ENCODE measurements at places on chromosomes 6 and 20.

- no peak for DNase-seq
Observed at GRCh38 chr6:7786214-7786661, 60.3 kb downstream of the BMP6 start.

GRCh38 chr6:53056273-53056672 lies 8.9 kb upstream of the FBXO9 start:
- DNase-seq, result no peak

- DNase-seq, result no peak
Observed at GRCh38 chr6:69138893-69139494, 503.9 kb downstream of the ADGRB3 start.

- DNase-seq, result no peak
Observed at GRCh38 chr6:115634887-115635286, 425.8 kb downstream of the FRK start.

DNA sequence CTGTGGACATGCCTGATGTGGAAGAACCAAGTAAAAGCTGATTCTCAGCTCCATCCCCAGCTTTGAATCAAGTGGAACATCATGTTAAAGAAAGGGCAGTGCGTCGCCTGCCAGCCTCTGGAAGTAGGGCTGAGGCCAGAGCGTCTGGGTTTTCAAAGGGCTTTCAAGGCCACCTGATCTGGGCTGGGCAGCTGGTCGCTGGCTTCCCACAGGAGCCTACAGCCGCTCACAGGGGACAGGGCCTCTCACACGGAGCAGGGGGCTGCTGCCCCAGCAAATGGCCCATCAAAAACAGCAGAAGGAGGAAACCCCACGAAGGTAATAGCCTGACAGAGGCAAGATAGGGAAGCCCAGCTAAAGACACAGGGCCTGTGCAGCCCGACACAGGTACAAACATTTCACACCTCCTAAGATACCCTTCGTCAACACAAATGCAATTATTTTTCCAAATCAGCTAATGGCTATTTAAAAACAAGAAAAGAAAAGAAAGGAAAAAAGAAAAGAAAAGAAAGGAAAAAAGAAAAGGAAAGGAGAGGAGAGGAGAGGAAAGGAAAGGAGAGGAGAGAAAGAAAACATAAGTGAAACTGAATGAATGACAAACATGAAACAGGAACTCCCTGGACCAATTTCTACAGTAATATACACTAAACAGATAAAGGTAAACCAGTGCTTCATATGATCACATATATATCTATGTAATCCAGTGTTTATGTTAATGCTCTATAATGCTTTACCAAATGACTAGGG lies 24.8 kb downstream of the RRBP1 start:
- no peak for DNase-seq

DNA sequence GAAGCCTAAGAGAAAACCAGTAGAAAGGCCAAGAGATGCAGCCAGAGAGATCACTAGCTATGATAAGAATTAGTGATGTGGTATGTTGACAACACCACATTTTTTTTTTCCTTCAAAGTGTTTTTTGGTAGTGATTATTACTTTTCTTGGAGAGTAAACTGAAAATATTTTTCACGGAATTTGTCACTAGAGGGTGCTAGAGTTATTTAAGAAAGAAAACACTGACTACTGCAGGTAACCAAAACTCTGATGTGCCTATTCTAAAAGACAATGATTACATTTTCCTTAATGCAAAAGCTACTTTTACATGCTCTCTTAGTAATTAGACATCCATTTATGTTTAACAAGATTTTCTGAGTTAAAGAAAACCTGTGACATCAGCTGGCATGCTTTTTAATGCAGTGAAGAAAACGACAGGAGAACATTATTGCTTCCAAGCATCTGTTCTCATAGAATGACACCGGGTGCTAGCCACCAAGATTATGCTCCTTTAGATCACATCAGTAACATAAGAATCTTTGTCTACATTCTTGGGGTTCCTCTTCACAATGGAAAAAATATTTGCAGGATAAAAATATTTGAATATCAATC lies 28.8 kb downstream of the RWDD2A start:
- peak; percentile 18 for DNase-seq

DNA sequence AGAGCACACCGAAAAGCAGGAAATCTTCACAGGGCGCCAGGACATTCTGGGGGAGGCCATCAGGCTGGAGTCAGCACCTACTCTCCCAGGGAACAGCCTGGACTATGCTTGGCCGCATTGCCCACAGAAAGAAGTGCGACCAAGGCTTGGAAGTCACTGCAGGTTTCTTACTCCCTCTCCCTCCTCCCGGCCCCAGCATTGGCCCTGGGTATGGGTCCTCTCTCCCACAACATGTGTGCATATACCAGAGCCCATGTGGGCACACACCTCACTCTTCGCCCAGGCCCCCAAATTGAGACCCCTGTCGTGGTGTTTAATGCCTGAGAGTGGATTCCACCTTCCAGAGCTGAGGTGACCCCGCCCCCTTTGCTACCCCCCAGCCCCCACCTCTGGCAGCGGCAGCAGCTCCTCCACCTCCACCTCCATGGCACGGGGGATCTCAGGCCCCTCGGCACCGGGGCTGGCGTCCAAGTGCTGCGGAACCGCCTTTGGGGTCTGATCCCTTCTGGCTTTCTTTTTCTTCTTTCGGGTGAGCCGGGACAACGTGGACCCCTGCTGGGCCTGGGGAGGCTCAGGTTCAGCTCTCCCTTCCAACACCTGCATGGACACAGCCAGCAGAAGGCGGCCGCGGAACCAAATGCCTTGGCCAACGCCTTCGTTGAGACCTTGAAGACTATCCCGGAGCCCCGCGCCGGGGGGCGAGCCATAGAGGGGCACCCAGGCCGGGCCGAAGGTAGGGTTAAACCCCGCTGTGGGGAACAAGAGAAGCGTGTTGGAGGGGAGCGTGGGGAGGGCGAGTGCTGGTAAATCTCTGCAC lies 15.2 kb upstream of the SPAG4 start:
- no peak for DNase-seq

GRCh38 chr20:25058051-25058846 lies at the start of gene ACSS1:
Gene ACSS1 (minus strand): TSS chr20:25058139. CDS start chr20:25058102, 37 bp downstream.
- DNase-seq, result no peak

- DNase-seq, result no peak
Observed at GRCh38 chr6:31332637-31333602, 24.1 kb downstream of the HLA-B start.

DNA sequence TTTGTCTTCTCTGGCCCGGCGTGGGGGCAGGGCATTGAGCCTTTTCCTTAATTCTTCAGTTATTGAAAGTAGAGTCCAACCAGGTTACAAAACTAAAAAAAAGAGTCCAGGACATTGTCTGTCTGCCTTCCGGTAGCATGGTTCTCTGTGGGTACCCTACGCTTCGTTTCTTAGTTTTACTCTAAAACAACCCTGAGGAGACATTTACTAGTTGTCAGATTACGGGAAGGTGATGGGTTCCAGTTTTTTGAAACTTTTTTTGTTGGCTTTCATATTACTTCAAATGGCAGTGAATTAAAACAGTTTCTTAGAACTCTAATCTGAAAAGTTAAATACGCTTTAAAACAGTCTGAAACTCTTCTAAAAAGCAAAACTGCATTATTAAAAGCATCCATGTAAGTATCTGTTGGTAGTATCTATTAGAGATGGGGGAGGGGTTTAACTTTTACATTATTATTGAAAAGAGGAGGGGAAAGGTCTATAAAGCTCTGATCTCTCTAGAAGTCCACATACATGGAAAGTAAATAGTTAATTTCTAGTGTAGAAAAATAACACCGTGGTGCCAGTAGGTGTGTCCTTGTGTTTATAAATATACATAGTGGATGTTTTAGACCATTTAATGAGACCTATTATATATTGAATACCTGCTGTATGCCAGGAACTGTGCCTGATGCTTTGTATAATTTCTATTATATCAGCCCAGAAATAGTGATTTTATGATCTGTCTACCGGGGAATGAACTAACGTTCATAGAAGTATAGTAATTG lies 2.2 kb downstream of the BICRAL start:
- no peak for DNase-seq

DNA sequence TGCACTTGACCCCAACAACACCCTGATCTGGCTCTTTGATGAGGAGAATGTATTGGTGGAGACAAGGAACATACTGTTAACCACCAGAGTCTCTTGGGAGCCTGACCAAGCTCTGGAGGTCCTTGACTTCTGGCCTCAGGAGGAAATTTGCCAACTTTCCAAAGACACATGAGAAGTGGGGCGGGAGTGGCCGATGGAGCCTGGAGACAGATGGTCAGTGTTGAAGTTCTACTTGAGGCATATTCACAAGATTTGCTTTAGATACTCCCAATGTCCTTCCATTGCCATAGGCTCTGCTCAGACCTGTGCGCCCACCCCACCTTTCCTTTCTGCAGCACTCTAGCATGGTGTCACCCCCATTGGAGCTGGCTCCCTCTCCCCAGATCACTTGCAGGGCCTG lies 241.0 kb downstream of the SLC24A3 start:
- DNase-seq, result no peak

- no peak for DNase-seq
Observed at GRCh38 chr6:30510419-30511168, 21.3 kb downstream of the HLA-E start.

- no peak for DNase-seq
Observed at GRCh38 chr6:89828988-89829471, 650 bp upstream of the CASP8AP2 start.

- no peak for DNase-seq
Observed at GRCh38 chr6:38843798-38844197, 128.7 kb downstream of the DNAH8 start.

GRCh38 chr20:46142124-46142523 lies 24.0 kb downstream of the CD40 start:
- DNase-seq, result no peak

DNA sequence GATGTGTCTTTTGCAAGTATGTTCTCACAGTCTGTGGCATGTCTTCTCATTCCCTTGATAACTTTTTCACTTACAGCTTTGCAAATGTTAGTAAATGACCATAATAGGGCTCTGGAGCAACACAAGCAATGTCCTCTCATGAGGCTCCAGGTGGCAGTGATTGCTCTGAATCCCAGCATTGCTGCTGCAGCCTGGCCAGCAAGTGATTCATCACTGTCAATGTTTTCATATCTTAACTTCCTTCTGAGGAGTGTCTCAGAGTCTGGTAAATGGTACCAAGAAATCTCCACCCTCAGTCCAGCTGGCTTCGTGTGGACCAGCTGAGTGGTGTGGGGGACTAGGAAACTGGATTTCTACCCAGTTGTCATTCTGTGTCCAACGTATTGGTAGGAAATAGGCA lies 139.6 kb downstream of the MYLK4 start:
- DNase-seq, result no peak

DNA sequence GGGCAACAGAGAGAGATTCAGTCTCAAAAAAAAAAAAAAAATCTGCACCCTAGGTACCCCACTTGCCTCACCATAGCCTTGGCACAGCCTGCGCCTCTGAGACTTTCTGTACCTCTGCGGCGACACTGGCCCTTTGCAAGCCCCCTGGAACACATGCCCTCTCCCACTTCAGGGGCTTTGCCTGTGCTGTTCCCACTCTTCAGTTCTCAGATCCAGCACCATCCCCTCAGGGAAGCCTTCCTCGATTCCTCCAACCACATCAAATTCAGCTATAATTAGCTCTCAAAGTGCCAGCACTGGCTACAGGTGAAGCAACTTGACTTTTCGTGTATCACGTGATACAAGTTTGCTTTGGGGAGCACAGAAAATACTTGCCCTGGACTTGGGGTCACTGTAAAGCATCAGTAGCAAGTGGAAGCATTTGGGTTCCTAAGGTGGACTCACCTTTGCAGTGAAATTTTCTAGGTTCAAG lies 2.1 kb upstream of the UBE2V1 start:
- DNase-seq, result no peak

GRCh38 chr6:44529146-44529905 lies 141.8 kb downstream of the CDC5L start:
- DNase-seq, result no peak

- no peak for DNase-seq
Observed at GRCh38 chr6:157381631-157382621, 936 bp downstream of the ZDHHC14 start.

DNA sequence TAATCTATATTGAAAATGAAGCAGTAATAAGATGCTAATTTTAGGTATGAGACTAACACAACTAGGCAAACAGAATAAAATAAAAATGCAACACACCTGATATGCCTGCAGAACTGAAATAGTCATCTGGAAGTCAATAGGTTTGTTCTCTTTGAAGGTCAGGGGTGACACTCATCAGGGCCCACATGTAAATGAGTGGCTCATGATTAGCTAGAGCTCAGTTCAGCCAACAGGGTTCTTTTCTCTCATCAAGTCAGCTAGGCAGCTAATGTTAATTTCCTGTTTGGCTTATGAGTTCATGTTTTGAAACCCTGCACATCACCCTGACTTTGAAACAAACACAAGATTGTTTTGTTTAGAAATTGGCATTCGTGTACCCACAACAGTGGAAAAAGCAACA lies 23.8 kb downstream of the SMLR1 start:
- DNase-seq, result no peak

DNA sequence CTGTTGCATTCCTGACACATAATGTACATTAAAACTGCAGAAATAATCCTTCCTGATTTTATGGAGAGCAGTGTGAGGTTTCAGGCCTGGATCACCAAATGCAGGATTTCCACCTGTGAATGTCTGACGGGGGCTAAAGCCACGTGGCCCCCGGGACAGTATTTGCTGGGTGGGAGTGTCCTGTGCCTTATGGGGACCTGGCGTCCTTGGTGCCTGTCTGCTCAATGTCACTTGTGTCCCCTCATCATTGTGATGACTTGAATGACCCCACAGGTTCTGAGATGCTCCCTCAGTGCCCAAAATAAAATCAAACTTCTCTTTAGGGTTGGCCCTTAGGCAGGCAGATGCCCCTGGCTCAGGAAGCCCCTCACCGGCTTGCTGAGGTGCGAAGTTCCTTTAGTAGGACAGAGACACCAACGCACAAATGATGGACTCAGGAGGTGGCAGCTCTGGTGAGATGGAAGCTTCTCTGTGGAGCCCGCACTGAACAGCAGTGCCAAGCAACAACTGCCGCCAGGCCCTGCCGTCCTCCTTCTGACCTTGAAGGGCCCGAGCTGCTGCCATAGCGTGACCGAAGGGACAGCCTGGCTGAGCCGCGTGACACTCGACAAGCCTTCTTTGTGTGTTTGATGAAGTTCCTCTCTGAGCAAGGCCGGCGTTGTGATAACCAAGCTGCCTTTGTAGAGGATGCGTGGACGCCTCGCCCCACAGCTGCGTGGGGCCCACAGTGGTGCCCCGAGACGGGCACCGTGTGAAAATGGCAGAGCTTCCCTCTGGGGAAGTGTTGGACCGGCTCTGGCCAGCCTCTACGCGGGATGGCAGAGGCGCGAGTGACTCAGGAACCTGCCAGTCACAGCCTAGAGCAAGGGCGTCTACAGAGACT lies 30.9 kb downstream of the FRMD1 start:
- no peak for DNase-seq

DNA sequence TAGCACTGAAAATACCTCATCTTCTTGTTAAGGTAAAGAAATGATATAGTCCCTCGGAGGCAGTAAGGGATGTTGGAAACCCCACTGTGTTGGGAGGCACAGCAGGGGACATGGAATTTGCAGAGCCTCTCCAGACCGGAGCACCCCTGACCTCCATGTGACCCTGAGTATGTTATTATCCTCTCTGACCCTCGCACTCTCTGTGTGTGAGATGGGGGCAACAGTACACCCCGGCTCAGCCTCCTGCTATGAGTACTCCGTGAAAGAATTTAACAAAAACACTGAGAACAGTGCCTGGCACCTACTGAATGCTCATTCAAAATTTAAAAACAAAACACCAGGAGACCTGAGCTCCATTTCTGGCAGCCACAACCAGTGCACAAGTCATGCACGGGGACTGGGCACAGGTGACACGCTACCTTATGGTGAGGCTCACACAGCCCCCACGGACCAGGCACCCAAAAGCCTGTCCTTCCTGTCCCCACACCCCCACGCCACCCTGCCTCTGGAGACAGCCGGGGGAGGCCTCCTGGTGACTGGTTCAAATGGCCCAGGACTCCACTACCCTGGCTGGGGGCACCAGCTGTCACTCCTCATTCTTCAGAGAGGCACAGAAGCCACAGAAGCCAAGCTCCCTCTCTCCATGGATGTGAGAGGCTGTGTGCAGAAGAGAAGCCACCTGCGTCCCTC lies 6.1 kb downstream of the NINL start:
- DNase-seq, result no peak

All from NCI-H1417 treated with DMSO at 0.1 percent for 48 hours (cell line).